ENCODE measurements at places on chromosomes 16 and 17. TPM values are rescaled to one million over a fixed set of nuclear protein-coding genes. Genes with fewer than 3 reads are reported as not detected.
A peak's percentile ranks its signal among the peaks of the same experiment; 100 is the strongest.

DNA sequence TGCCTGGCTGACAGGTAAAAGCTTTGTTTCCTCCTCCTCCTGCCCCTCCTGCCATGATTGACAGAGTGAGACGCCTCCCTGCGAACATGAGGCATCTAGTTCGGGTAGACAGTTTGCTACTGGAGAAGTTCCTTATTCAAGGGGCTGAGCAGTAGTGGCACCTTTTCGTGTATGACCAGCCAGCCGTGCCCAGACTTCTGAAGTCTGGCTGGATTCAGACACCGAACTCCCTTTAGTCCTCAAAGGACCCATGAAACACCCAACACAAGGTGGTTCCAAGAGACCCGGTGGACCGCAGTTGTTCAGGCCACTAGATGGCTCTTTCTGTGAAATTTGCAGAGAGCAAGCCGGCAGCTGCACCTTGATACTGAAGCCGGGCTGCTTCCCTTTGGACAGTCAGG lies 192.8 kb downstream of the XYLT1 start:
- peak; percentile 35 for DNase-seq

DNA sequence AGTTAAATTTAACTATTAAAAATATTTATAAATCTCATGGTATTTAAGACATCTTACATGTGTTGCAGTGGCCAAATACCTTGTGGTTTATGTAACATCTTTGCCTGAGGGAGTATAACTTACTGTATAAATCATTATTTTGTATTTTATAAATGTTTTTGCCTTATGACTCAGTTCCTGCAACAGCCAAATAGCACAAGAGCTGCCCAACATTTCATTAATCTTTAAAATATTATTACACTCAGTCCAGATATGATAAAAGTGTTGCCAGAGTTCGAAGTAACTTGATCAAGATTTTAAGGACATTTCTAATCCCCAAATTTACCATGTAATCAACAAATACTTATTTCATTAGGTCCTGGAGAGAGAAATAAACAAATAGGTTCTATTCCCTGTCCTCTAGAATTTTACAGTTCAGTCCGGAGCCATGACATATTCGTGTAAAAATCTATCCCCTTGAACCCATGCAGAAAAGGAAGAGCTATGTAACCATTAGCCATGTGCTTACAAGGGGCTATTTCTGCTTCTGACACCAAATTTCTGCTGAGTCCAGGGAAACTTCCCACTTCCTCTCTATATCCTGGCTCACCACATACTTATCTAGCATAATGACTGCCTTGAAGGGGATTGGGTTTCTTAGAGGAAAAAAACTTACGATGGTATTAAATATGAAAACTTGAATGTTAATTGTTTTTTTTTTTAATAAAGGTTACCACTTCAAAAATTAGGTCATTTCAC lies 44.0 kb downstream of the IRX6 start:
- DNase-seq: no peak

- DNase-seq: no peak
Observed at GRCh38 chr16:27761816-27762215, 211.9 kb downstream of the KATNIP start.

GRCh38 chr16:50390371-50390771 lies 21.6 kb upstream of the BRD7 start:
- DNase-seq: no peak

Gene ZACN
- not detected for total RNA-seq

DNA sequence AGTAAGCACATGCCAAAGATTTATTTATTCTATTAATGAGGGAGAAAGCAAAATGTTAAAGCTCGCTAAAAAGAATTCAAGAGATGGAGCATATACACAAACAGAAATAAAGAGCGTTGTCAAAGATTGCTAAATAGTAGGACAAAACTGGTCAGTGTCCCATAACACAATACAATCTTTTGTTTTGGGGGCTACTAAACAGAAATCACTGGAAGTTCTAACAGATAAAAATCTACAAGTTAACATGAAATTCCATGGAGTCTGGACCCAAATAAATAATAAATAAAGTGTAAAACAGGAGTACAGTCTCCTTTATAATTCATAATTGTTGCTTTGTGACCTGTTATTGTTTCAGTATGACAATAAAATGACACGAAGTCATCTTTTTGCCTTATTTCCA lies 115.2 kb upstream of the CNTNAP4 start:
- no peak for DNase-seq

Gene BCAR1
- total RNA-seq: 65.9 TPM

DNA sequence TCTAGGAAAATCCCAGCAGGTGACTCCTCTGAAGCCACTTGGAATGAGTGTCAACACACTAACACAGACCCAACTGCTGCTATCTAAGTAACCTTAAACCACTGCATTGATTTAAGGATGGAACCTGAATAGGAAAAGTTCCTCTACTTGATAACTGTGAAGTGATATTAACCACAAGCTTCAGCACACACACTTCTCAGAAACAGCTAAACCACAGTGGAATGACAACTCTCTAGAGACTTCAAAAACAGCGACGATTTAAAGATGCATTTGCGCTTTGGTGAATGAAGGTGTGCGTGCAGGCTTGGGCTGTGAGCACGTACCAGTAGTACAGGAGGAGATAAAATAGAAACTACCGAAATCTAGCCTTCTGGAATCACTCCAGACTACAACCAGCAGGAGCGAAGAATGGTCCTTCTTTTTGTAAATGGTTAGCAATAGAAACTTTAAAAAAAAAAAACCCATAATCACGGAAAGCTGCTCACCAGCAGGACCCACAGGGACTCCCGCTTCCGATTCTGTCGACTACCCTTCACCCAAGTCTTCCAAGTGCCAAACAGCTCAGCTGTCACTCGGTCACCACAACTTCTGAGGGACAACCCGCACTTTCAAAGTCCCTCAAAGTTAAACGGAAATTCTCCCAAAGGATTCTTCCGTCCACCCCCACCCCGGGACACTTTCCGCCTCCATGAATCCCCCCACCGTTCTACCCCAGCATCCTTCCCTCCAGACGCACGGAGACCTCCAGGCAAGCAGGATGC lies 137.7 kb upstream of the CORO6 start:
- no peak for DNase-seq

Gene TAC4
- total RNA-seq: not detected

Gene MMP28
- 5.0 TPM for total RNA-seq

DNA sequence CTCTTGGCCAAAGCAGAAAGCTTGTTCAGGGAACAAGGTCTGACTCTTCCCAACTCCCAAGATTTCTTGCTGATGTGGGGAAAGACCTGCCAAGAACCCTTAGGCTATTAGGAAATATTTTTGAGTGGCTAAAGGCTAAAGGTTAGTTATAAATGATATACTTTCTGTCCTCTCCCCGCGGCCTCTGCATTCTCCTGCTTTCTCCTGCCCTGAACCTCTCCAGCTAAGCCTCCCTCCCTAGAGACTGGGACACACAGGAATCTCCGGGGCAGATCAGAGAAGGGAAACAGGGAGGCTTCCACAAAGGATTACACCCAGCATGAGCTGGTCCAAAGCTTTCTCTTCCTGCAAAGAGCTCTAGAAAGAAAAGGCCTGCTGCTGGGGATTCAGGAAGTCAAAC lies 2.3 kb downstream of the SLC43A2 start:
- no peak for DNase-seq

Gene ARL5C
- not detected for total RNA-seq

Gene ITGB3
- 19.5 TPM for total RNA-seq

Gene LIMD2
- 6.6 TPM for total RNA-seq

DNA sequence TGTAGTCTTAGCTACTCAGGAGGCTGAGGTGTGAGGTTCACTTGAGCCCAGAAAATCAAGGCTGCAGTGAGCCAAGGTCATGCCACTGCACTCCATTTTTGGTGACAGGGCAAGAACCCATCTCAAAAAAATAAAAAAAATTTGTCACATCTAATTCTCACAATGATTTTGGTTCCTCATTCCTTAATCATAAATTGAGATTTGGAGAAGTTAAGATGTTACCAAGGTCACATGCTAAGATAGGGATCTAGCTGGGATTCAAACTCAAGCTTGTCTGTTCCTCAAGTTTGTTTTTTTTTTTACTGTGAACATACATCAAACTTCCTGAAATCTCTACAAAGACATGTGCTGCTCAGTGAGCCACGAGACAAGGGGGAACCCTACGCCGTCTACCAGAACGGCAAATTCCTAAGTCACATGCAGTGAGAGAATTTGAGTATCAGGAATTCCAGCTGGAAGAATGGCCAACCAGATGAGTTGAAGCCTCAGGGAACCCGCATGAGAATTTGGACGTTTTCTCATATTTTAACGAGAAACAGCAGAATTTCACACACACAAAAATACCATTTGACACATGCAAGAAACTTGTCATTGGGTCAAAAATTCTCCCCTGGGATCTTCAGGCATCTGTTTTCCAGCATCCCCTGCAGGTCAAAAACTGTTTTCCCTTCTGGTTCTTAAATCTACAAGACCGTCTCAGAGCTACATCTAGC lies 414.1 kb upstream of the GOT2 start:
- no peak for DNase-seq

DNA sequence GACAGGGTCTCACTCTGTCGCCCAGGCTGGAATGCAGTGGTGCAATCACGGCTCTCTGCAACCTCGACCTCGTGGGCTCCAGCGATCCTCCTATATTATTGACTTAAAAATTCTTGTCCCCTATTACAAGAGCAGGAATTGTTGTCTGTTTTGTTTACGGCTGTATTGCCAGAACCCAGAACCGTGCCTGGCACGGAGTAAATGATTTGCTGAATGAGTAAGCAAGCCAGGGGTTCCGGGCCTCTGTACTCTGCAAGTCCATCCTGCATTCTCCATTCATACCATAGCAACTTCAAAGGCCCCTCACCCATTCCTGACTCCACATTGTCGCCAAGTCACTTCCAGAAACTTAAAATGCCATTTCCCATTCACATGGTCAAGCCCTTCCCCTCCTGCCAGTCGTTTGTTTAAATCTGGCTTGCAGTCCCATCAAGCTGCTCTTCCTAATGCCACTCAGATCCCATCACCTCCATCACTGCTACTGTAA lies 6.9 kb downstream of the ADCY9 start:
- no peak for DNase-seq

Gene CEMP1
- total RNA-seq: not detected

- peak; percentile 55 for DNase-seq
Observed at GRCh38 chr17:18182110-18182977, 1.3 kb upstream of the ALKBH5 start.

GRCh38 chr16:5944971-5945370 lies 847.4 kb upstream of the EEF2KMT start:
- no peak for DNase-seq

GRCh38 chr17:7440113-7440833 lies 961 bp downstream of the FGF11 start:
- DNase-seq: peak; percentile 79

DNA sequence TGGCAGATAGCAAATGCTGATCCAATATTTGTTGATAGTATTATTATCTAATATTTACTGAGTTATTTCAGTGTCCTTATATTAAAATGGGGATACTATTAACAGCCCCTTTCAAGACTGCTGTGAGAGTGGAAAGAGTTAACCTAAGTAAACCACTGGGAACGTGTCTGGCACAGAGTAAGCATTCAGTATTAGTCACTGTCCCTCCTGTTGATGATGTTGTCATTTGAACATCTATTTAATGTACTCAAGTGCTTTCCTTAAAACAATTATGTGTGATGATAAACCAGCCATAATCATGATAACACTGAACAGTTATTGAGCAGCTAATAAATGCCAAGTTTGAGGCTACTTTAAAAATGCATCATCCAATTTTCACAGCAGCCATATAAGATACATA lies 135.7 kb upstream of the XYLT1 start:
- no peak for DNase-seq

DNA sequence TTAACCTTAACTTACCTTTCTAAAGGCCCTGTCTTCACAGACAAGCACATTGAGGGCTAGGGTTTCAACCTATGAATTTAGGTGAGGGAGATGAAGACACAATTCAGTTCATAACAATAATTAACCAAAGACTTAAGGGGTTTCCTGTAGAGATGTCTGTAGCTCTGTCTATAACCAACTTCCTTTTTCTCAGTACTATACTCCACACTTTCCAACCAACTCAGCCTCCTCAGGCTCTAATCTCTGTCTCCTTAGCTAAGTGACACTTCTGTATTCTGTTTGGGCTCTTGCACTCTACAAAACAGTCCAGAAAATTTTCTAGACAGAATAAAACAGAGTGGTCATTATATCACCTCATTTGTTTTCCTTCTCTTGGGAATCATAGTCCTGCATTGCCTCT lies 25.8 kb downstream of the CAPNS2 start:
- no peak for DNase-seq

DNA sequence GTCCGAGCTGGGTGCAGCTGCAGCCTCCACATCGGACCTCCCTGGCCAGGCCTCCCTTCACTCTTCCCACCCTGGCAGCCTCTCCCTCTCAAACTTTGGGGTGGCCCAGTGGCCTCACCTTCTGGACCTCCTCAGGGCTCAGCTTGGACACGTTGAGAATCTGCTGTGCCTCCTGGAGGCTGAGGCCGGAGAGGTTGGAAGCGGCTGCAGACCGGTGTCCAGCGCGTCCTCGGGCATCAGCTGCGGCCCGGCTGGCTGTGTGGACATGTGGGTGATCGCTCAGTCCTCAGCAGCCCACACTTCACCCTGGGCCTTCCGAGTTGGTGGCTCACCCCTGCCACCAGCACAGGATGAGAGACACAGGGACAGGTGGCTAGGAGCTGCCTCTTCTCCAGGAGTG lies 9.9 kb downstream of the PAM16 start:
- no peak for DNase-seq

DNA sequence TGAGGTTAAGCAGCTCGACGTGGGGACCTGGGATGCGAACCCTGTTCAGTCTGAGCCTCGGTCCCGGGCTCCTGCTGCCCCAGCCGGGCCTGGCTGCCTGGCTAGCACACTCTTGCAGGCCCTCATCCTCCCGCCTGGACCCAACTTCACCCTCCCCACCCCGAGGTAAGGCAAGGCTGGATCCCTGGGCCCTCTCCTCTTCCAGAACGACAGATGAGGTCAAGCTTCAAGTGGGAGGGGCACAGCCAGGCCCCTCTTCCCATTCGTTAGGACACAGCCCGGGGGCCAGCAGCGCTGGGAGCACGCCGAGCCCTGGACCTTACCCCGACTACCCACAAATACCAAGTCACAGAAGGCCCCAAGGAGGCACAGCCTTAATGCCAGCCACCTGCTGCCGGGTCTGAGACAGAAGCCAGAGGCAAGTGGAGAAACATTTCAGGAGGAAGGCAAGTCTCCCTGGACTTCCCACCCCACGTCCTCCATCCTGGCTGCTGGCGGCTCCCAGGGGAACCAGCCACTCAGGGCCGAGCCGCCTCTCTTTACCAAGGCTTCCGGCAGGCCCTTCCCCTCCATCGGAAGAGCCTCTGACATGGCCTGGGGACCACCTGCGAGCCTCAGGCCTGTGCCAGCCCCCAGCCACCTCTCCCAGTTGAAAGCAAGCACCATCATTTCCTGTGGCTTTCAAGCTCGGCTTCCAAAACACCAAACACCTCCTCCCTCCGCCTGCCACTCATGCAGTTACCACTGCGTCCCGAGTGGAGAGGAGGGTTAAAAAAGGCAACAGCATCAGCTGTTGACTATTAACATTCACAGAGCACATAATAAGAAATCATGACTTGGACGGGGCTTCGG lies 59.9 kb downstream of the RPH3AL start:
- peak; percentile 11 for DNase-seq

Measured in left cardiac atrium (tissue), 4 donors.